ENCODE measurements at places on chromosomes 2 and 18.
A peak's percentile ranks its signal among the peaks of the same experiment; 100 is the strongest.

DNA sequence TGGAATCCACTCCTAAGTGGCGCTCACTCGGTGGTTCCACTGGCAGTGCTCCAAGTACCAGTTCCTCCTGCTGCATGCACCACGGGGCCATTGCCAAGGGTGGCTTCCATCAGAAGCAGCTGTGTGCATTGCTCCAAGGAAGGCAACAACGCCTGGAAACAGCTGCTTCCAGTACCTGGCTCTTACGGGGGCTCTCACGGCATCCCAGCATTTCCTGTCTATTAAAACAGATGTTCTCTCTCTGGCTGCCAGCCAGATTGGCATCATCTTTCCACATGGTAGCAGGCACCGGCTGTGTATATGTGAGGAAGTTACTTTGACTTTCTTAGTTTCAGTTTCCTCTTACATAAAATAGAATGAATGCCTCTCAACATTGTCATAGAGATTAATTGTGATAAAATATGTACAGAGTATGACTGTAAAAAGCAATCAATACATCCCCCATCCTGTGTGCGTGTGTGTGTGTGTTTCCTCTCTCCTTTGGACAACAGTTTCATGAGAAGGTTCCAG, 84.9 kb downstream of the CMPK2 start:
- peak; percentile 11 for DNase-seq

DNA sequence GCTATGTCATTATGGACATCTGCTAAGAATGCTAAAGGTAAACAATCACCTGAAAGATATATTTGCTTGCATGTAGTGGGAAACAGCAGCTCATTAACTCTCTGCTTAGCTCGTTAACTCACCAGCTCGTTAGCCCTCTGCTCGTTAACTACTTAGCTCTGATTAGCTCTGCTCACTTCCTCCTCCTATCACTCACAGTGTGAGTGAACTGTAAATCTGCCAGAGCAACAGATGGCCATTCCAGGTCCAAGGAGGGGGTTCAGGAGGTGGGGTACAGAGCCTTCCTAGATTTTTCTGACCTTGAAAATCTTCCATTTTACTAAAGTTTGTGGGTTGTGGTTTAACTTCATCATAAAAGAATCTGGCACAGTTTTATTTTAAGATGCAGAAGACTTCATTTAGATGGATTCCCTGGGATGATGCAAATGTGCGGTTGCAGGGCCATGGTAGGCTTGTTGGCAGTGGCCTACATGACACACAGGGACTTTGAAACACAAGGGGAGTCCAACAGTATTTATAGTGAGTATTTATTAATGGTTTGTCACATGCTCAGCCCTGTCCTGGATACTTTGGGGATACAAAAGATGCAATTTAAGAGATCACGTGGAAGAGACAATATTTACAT, 1633.7 kb upstream of the CELF4 start:
- DNase-seq = no peak

DNA sequence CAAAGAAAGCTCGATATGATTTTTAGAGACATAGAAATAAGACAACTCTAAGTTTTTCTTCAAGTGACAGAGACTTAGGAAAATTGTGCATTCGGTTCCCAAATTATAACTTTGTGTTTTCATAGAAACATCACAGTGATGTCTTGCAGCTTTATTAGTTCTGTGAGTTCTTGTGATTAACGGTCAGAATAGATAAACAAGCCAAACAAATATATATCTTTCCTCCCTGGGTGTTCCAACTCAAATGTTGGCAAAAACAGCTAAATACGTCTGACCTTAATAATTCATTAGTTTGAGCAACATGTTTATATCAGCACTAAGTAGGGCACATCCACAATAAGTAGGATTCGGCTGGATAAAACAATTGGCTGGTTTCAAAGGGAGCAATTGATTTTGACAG, 47.6 kb downstream of the DTNA start:
- DNase-seq = no peak

GRCh38 chr2:1739322-1739957, 4.9 kb downstream of the PXDN start:
- no peak for DNase-seq
